Hematopoietic multipotent progenitor cell treated with erythropoietin and hydrocortisone succinate and interleukin-3 and kit ligand, for 8 days (in vitro differentiated cells): ENCODE measurements at places on chromosomes 2 and 18.

- no peak for DNase-seq
Measured at GRCh38 chr2:241739651-241740050, 5.2 kb downstream of the D2HGDH start.

GRCh38 chr2:28615706-28616105 lies 119.8 kb downstream of the PLB1 start:
- no peak for DNase-seq

- DNase-seq: no peak
Measured at GRCh38 chr2:133509777-133510176, 58.5 kb downstream of the NCKAP5 start.

GRCh38 chr2:46887028-46887885 lies 28.3 kb downstream of the MCFD2 start:
- DNase-seq: no peak

DNA sequence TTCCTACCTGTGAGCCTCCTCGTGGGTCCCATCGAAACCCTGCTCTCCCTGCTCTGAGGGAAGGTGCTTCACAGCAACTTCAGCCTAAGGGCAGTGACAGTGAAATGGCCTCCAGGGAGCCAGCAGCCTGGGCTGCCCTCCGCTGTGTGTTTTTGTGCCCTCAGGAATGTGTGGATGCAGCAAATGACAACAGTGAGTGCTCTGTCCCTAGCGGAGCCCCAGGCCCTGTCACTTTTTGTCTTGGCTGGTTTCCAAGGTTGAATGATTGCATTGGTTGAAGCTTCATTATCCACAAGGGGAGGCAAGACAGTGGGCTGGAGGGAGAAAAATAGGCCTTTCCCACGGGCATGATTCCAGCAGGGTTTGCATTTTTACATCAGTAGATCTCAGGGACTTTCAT lies 42.9 kb downstream of the STON1 start:
- DNase-seq: no peak

- no peak for DNase-seq
Measured at GRCh38 chr2:75539955-75540716, 20.6 kb downstream of the EVA1A start.

DNA sequence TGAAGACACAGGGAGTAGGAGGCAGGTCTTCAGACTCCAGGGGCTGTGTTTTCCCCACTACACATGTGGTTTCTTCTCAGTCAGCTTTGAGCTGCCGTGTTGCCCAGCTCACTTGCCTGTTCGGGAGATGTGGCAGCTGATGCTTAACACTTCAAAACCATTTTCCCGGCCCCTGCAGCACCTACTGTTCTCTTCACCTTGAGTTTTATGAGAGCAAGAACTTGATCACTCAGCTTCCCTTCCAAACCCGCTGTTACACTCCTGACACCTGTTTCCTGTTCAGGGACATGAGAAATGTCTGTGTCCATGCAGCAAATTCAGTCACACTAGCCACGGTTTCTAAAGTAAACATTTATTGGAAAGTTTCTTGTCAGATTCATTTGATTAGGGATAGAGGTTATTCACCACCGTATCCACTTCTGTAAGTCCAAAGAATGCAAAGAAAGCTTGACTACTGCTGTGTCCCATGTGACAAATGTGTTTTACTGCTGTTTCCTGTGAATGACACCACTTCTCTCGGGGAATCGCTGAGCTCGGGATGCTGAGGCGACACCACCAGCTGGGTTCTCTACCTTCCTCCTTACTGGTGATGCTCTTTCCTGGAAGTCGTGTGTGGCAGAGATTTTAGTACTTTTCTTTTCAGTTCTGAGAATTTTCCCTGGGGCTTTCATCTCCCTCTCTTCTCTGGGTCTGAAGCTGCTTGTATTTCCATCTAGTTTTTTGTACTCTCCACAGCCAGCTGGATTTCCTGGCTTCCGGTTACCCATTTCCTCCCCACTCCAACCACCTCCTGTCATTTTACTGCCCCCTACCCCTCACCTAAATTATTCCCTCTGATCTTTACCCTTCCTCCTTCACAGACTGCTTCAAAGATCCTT lies 91.7 kb downstream of the KLF7 start:
- DNase-seq: no peak

- no peak for DNase-seq
Measured at GRCh38 chr2:120945832-120946499, 210.3 kb downstream of the GLI2 start.

DNA sequence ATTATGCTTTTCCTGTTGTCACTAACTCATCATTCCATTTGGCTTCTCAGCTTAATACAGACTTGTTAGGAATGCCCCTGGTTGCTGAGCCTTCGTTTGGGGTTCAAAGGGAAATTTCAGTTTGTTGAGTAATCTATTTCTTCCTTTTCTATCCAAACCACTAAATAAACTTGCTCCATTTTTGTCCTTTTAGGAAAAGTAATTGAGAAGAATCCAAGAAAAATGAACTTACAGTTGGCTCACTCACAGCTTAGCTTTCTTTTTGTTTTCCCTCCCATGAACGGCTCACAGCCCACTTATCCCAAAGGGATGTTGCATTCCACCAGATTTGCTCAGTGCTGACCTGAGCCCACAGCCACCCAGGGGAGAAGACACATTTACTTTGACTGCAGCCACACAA lies 73.9 kb downstream of the SOX11 start:
- no peak for DNase-seq

- peak; percentile 71 for DNase-seq
Measured at GRCh38 chr2:223779877-223780276, 57.5 kb downstream of the AP1S3 start.

GRCh38 chr2:64635976-64636911 lies 17.5 kb downstream of the SERTAD2 start:
- DNase-seq: no peak

- DNase-seq: peak; percentile 89
Measured at GRCh38 chr2:61694312-61695274, 156.4 kb upstream of the XPO1 start.

- DNase-seq: no peak
Measured at GRCh38 chr2:144683966-144684365, 164.0 kb upstream of the ZEB2 start.

GRCh38 chr2:173354073-173354581 lies 545 bp upstream of the CDCA7 start:
- peak; percentile 55 for DNase-seq

DNA sequence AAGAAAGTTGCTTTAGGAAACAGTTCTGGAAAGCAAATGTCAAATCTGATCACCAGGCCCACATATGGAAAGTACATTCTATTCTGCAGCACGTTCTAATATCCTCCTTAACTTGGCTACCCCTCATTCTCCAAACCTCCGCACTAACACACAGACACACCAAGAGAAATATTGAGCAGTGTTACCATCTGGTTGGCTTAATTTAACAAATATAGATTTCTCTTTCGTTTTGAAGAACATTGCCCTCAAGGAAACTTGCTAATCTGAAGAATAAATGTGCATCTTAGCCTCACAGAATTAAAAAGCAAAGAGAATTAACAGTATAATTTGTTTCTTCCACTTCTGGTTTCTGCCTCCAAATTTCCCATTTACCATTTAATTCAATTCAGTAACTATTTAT lies 72.8 kb upstream of the TTC39C start:
- DNase-seq: no peak

DNA sequence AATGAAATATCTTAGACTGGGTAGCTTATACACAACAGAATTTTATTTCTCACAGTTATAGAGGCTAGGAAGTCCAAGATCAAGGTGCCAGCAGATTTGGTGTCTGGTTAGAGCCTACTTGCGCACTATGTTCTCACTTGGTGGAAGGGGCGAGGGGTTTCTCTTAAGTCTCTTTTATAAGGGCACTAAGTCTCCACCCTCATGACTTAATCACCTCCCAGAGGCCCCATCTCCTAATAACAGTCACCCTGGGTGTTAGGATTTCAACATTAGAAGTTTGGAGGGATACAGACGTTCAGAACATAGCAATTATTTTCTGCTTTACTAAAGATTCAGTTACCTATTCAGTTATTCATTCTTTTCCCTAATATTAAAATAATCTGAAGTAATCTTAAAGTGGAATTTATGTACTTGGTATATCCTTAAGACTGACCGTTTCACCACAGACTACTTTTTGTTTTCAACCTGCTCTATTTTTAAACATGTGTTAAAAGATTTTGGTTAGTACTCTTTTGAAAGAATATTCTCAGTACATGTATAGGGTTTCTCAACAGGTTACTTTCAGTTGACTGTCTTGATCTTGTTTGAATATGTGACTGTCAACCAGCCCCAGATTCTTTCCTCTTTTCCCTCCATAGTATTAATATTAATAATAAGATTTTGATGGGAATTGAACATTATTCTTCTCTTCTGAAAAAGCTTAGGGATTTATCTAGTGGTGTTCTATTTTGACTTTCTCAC lies 130.0 kb downstream of the TAF4B start:
- DNase-seq: no peak

DNA sequence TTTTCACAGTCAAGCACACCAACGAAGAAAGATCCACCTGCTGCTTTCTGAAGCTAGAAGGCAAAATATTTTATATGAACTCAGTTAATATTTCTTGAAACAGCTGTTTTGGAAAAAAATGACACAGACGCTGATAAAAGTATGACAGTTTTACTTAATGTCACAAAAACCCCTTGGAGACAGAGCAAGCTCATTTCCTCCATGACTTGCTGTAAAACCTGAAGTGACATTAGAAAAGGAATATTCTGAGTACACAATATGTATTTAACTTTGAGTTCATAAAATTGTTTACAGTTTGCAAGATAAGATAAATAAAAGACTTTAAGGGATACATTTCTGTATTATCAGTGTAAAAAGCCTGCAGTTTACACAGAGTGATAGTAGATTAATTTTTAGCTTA lies 105.4 kb downstream of the DSEL start:
- no peak for DNase-seq

DNA sequence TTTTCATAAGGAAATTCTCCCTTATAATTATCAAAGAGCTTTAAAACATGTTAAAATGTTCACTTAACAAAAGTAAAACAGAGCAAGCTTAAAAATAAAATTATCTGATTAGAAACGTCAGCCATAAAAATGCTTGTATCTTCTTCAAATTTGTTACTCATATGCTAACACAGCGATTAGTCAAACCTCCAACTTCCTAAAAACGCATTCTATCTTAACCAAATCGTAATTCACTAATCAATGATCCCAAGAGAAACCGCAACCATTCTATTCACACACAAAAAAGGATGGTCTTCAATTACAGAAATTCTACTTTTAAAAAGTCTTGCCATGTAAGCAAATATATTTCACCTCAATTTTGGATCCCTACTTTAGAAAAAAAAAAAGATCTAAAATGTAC lies 1.9 kb downstream of the STK17B start:
- no peak for DNase-seq

DNA sequence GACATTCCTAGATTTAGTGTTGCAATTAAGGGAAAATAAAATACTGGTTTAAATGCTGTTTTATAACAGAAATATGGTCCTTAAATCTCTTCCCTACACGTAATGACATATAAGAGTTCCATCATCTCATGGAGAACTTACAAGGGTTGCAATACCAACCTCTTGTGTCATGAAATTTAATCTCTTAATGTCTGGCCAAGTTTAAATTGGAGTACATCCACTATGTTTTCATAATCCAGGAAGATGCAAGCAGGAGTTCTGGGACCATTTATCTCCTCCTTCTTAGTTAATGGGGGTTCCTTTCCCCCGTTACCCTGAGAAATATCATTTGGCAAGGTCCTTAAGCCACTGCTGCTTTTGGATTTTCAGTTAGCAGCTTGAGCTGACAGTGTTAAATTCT lies 126.0 kb upstream of the ACVR2A start:
- no peak for DNase-seq

GRCh38 chr2:86482034-86482433 lies 40.9 kb downstream of the KDM3A start:
- no peak for DNase-seq

DNA sequence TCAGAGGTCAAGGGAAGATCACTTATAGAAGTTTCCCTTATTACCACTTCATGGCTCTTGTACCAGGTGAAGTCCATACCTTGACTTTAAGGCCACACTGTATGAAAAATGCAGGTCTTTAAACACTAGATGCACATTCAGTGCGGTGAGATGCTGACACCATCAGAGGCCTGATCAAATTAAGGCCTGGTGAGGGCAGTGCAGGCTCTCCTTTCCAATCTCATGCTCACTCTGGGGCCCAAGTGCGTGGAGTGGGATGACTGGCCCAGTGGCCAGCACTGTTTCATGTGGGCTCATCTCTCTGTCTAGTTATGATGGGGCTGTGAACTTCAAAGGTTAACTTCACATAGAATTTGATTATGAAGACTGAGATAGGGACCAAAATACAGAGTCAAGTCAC lies 281.1 kb downstream of the SLC4A3 start:
- DNase-seq: no peak

DNA sequence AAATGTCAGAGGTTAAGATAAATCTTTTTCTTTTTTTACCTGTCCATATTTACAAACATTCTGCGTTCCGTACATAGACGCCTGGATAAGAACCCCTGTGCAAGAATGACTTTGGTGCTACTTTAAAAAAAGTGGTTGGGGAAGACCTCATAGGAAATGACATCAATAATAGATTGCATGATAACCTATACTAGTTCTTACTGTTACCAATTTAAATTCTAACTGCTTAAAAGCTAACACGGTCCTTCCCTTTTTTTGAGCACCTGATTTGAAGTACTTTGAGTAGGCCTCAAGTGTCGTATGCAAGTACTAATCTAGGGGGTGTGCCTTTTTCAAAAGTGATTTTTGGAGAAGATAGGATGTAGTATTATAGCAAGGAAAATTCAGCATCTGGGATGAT lies 2.1 kb downstream of the SLC39A10 start:
- DNase-seq: peak; percentile 41

DNA sequence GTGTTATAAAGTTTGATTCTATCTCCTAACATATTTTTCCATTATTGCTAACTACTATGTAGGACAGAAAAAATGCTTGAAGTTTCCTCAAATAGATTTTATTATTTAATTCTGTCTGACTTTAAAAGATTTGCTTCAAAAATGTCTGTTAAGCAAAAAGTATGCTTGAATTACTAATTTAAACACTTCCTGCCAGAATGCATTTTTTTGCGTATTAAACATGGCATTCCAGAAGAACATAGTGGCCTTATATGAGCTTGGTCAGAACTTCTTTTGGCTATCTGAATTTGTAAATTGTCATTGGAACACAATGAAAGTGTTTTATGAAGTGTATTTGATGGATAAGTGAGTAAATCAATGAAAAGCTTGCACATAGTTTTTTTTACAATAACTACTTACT lies 37.8 kb downstream of the MBD5 start:
- no peak for DNase-seq

DNA sequence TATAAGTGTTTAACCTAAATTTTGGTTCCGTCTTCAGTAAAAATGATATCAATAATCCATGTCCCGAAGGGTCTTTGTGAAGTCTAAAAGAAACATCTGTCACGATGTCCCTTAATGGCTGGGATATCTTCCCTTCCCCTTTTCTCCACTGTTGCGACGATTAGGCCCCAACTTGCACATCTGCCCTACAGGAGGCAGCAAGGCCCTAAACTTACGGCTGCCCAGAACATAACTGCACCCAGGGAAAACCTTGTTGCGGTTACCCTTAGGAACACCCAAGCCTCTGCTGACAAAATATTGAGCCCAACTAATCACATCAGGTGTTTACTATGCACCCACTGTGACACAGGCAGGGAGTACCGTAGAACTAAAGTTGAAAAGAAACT lies 1.3 kb upstream of the SMAD2 start:
- DNase-seq: peak; percentile 79
